Urothelium cell line (cell line): ENCODE measurements at places on chromosomes 16 and 17.

GRCh38 chr17:80998118-80998747, 6.6 kb downstream of the CHMP6 start:
- DNase-seq: no peak

DNA sequence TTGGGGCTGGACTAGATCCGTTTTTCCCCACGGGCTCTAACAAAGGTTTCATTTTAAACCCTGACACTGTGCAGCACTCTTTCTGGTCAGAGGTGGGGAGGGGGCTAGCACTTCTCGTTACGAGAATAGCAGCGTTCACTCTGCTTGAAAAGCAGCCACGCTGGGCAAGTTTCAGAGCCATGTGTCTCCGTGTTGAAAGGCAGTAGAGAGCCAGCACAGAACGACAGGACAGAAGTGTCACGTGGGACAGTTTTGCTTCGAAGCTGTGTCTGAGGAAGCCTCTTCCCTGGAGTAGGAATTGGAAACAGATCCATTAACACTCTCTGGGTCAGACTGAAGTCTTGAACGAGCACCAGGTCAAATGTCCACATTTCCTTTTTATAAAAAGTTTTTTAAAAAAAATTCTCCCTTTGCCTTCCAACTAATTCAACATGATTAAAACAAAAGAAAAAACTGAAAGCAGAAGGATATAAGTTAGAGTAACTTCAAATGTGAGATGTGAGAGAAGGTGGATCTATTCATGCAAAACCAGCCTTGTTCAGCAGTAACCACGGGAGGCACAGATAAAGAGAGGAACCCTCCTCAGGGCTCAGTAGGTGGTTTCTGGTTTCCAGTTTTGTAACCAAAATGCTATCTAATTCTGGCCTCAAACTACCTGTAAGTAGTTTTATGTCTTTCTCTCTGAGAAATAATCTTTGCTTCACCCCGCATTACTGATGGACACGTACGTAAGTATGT, 65.0 kb downstream of the SMG6 start:
- DNase-seq: no peak

DNA sequence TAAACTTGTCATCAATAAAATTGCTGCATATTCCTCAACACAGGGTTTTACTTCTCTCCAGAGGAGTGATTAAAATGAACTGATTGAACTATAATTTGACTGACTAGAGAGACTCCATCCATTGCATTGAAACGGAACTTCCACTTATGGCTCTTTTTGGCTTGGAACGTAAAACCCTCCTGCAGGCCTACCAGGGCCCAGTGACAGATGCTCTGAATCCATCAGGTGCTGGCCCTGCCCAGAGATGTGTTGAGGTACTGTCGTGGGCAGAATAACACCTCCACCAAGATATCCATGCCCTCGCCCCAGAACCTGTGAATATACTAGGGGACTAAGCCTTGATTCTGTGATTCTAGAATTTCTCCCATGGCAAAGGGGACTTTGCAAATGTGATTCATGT, 45.4 kb downstream of the CBLN1 start:
- DNase-seq: no peak

DNA sequence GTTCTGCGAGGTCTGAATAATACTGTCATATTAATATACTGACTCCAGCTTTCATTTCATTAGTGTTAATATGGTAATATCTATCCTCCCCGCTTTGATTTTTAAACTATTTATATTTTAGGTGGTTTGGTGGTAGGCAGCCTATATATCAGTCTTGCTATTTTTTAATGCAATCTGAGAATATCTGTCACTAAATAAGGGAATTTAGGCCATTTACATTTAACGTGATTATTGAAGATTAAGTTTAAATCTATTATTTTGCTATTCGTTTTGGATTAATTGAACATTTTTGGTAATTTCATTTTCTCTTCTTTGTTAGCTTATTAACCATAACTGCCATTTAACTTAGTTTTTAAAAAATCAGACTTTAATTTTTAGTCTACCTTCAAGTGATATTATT, 247.7 kb upstream of the PMFBP1 start:
- no peak for DNase-seq

DNA sequence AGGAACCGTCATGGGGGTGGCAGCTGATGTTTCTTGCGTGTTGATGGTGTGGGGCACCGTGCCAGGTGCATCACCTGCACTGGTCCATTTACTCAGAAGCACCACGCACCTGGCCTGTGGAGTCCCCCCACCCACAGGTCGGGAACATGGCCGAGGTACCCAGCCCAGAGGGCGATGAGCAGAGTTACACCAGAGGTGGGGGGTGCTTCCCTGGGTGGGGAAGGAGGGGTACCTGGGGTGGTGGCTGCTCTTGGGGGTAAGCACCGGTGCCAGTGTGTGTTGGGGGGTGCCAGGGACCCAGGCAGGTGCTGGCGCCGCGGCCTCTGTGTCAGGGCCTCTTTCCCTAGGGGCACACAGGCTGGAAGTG, 5.0 kb upstream of the ZNF750 start:
- DNase-seq: no peak

- no peak for DNase-seq
Observed at GRCh38 chr17:59353936-59354755, 22.7 kb downstream of the YPEL2 start.

GRCh38 chr17:48997103-48997826, at the start of gene IGF2BP1:
Gene IGF2BP1 (plus strand): TSS chr17:48997385. CDS start chr17:48997746, 361 bp downstream.
- DNase-seq: no peak
